ENCODE measurements at places on chromosomes 7 and 10.

GRCh38 chr10:52454491-52454890 lies 140.4 kb downstream of the DKK1 start:
- no peak for DNase-seq

DNA sequence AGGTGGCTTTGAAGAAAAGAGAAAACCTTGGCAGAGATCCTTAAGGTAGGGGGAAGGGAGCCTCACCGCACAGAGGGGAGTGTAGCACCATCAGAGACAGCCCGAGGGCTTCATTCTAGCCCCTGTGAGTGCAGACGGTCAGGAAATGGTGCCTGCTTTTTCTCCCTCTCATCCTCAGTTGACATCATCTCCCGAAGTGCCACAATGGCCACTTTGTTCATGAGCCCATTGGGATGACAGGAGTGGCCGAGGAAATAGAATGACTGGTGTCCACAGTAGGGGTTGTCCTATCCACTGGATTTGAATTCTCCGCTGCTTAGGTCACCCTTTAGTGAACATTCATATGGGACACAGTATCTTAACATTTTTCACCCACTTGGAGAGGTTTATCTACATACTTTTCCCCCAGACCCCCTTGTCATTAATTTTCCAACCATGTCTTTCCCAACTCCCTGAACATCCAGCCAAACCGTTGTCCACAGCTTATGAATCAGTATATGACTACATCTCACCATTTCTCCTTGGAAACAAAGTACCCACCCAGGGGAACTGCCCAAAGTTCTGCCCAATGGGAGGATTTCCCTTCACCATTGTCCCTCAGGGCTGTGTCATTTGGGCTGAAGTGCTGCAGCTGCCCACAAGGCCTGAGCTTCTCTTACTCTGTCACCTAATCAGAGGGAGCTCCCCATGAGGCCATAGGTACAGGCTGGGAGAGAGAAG lies 108.8 kb downstream of the ADCY1 start:
- DNase-seq = no peak

DNA sequence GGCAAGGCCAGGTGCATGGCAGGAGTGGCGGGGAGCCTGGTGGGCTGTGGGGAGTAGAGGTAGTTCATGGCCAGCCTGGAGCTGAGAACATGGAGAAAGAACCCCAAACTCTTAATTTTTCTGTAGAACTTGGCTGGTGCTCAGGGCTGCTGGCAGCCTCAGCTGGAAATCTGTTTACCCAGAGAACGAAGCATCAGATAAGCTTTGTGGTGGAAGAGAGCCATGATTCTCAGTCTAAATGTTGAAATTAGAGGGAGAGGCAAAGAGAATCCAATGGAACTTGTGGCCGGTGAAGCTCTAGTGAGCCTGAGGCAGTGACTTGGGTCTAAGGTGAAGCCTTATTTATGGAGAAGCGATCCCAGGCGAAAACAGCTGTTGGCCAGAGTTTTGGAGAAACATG lies 126.4 kb downstream of the CCDC3 start:
- no peak for DNase-seq

GRCh38 chr7:153022475-153023193 lies 263.1 kb downstream of the ACTR3B start:
- no peak for DNase-seq

DNA sequence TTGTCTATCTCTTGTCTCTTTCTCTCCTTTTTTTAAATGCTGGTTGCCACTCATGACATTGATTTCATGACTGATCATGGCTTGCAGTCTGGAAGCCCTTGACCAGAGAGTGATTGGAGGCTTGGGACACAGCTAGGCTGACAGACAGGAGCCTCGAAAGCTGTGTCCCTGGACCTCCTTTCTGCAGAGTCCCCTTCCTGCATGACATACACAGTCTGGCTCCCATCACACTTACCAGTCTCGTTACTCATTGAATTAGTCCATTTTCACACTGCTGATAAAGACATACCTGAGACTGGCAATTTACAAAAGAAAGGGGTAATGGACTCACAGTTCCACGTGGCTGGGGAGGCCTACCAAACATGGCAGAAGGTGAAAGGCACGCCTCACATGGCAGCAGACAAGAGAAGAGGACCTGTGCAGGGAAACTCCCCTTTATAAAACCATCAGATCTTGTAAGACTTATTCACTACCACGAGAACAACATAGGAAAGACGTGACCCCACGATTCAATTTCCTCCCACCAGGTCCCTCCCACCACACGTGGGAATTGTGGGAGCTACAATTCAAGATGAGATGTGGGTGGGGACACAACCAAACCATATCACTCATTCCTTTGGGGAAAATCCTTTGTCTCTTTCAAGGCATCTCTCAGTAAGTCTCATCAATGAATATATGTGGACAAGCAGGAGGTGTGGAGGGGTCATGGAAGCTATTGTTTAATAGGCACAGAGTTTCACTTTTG lies 102.3 kb downstream of the TBXAS1 start:
- no peak for DNase-seq

DNA sequence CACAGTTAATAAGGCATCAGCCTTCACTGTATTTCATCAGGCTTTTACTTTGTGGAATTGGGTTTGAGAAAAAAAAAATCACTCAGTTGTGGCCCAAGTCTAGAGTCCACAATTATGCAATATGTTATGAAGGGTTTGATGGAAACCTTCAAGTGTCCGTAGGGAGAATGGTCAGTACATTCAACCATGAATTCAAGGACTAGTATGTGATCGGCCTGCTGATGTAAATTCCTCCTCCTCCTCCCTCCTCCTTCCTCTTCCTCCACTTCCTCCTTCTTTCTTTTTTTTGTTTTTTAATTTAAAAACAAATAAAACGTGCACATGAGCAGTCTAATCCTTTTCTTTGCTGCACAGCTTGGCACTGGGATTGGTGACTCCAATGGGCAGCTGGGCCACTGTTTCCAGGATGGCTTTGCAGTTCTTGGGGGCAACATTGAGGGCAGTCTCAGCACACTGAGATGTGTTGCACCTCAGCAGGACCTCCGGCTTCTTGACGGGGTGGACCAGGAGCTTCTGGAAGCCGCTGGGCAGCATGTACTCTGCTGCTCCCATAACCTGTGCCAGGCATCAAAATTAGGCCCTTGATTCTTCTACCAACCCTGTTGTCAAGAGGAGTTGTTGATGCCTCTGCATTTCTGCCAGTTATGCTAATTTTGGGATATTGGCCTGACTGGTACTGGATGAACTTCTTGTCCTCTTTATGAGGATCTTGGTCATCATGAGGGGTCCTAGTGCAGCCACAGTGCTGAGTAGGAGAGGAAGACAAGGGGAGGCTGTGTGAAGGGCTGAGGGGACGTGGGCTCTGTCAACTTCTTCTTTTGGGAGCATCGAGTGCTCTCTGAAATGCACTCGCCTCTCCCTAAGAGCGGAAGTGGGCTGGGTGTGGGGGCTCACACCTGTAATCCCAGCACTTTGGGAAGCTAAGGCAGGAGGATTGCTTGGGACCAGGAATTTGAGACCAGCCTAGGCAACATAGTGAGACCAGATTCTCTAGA lies 9.3 kb upstream of the IL2RA start:
- no peak for DNase-seq

- no peak for DNase-seq
Observed at GRCh38 chr10:60513281-60513680, 123.6 kb upstream of the ANK3 start.

- no peak for DNase-seq
Observed at GRCh38 chr7:66301249-66301648, 96.1 kb downstream of the TPST1 start.

- no peak for DNase-seq
Observed at GRCh38 chr10:121356183-121356582, 242.1 kb downstream of the FGFR2 start.

DNA sequence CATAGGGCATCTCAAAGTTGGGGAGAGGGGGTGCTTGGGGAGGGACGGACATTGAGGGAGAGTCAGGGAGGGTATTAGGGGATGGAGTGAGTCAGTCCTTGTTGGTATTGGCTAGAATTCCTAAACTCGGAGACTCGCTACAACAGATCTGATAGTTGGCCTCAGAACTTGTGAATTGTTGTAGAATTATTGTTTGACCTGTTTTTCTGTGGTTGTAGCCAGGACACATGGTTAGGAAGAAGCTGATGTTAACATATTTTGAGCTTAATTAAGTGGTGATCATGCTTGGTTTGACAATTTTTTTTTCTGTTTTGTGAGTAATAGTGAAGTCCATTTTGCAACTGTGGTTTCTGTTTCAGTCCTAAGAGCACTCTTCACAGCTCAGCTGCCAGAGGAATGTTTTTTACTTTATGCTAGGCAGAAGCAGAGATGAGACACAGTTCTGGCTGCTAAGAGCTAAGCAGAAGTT lies 1190.3 kb upstream of the C7orf33 start:
- DNase-seq = no peak

DNA sequence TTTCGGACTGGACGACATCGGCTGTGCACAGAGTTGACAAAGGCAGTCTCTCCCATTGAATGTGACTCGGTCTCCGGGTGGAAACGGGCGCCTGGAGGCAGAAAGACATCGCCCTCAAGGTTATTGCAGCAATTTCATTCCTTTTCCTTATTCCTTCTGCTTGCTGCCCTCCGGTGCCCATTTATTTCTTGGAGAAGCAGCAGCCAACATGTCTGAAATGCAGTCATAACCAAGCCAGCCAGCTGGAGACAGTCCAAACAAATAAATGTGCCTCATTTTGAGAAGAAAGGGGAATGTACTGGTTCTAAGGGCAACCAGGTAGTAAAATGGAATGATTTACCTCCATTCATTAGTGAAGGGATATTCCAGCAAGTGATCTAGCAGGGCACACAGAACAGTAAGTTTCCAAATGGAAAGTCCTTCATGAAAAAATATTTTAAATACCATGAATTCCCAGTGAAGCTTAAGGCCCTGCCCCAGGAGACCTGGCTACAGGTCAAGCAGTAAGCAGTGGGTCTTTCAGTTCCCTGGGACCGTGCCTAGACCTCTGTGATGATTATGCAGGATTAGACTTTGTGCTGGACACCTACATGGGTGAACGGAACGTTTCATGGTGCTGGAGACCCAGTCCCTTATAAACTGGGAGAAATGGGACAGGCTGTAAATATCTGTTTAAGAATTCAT lies 86.6 kb downstream of the ABLIM1 start:
- DNase-seq = no peak

GRCh38 chr10:112434988-112435619 lies 11.6 kb downstream of the ZDHHC6 start:
- DNase-seq = no peak

DNA sequence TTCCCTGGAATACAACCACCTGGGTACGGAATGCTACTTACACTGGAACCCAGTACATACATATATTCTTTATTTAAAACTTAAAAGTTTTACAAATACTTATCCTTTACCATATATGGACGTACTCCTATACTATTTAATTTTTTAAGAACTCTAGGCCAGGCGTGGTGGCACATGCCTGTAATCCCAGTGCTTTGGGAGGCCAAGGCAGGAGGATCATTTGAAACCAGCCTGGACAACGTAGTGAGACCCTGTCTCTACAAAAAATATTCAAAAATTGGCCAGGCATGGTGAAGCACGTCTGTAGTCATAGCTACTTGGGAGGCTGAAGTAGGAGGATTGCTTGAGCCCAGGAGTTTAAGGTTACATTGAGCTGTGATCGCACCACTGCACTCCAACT lies 2.0 kb downstream of the RBM28 start:
- DNase-seq = no peak

- no peak for DNase-seq
Observed at GRCh38 chr7:117138495-117138894, 184.4 kb downstream of the WNT2 start.

GRCh38 chr10:14953424-14954000 lies 384 bp downstream of the DCLRE1C start:
- DNase-seq = no peak

DNA sequence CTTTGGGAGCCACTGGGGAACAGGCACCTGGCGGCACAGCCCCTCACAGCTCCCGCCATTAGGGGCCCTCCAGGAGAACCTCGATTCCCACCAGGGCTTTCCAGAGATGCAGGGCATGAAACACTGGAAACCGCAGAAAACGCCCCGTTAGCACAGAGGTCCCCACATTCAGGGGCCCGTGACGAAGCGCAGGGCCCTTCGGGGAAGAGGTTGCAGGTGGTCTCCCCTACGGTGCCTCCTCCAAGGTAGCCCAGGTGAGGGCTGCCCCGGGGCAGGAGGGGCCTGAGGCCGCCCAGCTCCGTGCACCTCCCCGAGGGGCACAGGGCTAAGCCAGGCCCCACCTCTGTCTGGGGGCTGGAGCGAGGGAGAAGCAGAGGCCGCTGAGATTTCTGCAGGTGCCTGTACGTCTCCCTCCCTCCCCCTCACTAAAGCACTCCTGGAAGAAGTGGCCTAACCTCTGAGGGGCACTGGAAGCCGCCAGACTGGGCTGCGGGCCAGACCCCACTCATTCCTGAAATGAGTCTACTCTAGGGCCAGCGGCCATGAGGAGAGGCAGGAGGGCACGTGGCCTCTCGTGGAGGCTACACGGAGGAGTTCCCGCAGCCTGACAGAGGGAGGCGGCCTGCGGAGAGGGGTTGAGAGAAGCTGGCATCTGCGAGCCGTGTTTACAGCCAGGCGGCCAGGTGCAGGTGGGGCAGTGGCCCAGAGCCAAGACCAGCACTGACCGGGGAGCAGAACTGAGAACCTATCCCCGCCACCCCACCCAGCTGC lies 6.9 kb downstream of the PDGFA start:
- DNase-seq = no peak

- no peak for DNase-seq
Observed at GRCh38 chr10:101893510-101894120, 50.0 kb upstream of the KCNIP2 start.

- no peak for DNase-seq
Observed at GRCh38 chr7:12490107-12490688, 80.3 kb upstream of the SCIN start.

GRCh38 chr7:52944921-52945320 lies 90.5 kb upstream of the POM121L12 start:
- no peak for DNase-seq

DNA sequence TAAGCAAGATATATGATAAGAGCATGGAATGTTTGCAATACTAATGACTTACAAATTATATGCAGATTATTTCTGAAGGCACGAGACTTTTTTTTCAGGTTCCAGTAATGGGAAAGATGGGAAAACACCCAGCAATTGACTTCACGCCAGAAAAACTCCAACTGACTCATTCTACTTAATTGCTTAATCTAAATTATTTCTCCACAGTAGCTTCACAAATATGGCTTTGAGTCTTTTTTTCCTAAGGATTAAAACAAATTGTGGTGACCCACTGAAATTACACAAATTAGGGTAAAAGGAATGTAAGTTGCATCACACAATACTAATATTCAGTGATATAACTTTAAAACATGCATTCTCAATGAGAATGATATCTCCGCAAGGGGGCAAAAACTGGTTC lies 138.7 kb downstream of the GNAI1 start:
- DNase-seq = no peak

- DNase-seq = peak; percentile 16
Observed at GRCh38 chr7:105849122-105849855, 27.1 kb downstream of the ATXN7L1 start.

GRCh38 chr10:71525721-71526120 lies 129.0 kb downstream of the CDH23 start:
- DNase-seq = no peak
